DMS153 (cell line): ENCODE measurements at places on chromosomes 3 and 15.

DNA sequence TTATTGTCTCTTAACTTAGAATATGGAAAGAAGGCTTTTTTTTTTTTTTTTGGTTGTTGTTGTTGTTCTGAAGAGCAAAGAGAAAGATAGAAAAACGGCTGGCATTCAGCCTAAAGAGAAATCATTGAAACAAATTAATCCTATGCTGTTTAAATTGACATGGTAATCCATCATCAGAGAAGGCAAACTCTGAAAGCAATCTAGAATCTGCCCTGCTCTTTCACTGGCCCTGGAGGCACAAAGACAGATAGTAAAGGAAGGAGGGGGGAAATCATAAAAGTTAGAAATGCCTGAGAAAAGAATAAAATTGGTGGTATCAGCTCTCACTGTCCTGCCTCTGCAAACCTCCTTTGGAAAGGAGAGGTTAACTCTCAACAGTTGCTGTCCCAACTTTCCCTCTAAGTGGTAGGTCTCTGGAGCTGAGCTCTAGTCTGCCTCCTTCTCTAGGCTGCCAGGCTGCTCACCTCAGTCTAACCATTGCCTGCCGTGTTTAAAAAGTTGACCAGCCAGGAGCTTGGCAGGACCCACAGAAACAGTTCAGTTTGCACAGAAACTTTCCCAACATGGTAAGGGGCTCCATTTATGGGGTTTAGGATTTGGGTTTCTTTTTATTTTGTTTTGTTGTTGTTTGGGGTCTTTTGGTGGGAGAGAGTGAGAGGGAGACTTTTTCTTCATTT lies 13.4 kb upstream of the NR2F2 start:
- no peak for DNase-seq

DNA sequence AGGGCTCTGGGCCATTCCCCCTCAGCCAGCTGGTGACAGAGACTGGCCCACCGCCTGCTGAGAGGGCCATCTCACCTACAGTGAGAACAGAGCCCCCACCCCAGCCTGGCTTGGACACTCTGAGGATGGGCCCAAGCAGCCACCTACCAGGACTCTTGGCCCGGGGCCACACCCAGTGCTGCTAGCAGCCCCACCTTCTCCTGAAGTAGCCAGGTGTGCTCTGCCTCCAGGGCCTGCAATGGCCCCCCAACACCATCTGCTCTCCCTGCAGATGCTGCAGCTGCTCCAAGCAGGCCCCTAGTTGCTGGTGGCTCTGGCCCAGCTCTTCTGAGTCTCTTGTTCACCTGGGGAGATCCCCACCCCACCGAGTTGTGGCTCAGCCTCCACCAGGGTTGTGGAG lies 6.8 kb upstream of the CLK3 start:
- no peak for DNase-seq

GRCh38 chr15:71443538-71443937 lies 328.3 kb downstream of the THSD4 start:
- DNase-seq: no peak

GRCh38 chr3:170977949-170978745 lies 48.4 kb downstream of the SLC2A2 start:
- DNase-seq: no peak

- no peak for DNase-seq
These were observed 5.2 kb upstream of the GATA2 start for GRCh38 chr3:128498127-128498626.

DNA sequence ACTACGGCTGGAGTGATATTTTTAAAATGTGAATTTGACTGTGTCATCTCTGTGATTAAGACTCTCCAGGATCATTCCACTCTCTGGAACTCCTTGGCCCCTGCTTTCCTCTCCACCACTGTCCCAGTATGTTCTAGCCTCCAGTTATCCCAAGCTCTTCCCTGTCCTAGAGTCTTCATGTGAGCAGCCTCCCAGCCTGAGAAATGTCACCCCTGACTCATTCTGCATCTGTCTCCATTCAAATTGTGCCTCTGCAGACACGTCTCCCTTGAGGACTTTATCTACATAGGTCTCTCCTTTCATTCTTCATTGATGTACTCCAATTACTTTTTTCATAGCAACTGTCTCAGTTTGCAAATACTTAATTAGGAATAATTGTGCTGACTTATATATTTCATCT lies 317.7 kb upstream of the ADAMTS9 start:
- DNase-seq: no peak

GRCh38 chr3:138384976-138385375 lies 36.6 kb downstream of the MRAS start:
- no peak for DNase-seq

GRCh38 chr3:66756468-66757036 lies 241.6 kb upstream of the KBTBD8 start:
- no peak for DNase-seq

DNA sequence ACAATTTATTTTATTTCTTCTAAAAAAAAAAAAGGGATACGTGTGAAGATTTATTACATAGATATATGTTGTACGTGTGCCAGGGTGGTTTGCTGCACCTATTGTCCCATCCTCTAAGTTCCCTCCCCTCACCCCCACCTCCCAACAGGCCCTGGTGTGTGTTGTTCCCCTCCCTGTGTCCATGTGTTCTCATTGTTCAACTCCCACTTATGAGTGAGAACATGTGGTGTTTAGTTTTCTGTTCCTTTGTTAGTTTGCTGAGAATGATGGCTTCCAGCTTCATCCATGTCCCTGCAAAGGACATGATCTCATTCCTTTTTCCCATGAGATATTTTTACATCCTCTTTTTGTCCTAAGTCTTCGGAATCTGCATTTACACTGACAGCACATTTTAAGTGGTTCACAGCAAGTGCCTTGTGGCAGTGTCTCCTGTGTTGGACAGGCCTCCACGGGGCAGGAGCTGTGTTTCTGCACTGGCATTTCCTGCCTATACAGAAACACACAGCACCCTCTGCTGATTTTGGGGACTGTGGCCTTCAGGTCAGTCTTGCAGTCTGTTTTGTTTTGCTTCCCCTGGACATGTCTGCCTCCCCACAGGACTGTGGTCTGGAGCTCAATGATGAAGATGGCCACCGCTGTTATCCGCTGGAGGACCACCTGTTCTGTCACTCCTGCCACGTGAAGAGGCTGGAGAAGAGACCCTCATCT lies 12.7 kb upstream of the SACM1L start:
- no peak for DNase-seq

- DNase-seq: no peak
These were observed 74.6 kb upstream of the PSMD6 start for GRCh38 chr3:64097920-64098319.

DNA sequence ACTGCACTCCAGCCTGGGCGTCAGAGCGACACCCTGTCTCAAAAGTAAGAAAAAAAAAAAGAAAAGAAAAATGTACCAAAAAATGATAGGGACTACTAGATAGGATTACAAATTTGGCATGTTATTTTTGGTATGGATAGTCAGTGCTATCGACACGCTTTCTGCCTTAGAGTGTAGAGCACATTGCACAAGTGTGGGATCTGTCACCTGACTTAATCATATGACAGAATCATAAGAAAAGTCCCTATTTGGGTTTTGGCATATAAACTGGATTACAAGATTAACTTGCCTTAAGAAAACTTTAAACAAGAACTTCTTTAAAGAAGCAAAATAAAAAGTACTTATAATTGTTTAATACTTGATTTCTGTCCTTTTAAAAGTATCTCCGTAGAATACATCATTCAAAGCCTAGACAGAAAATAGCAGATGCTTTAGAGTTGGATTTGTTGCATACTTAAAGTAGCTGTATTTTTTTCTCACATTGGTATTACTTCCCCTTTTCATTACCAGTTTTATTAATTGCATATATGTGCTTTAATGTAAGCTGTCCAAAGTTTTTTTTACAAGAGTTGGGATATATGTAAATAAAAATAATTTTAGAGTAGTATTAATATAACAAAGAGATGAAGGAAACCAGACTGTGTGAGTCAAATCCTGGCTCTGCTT lies 7.8 kb downstream of the ATP6V1A start:
- no peak for DNase-seq

GRCh38 chr15:80423215-80423614 lies 19.0 kb downstream of the ARNT2 start:
- DNase-seq: no peak

DNA sequence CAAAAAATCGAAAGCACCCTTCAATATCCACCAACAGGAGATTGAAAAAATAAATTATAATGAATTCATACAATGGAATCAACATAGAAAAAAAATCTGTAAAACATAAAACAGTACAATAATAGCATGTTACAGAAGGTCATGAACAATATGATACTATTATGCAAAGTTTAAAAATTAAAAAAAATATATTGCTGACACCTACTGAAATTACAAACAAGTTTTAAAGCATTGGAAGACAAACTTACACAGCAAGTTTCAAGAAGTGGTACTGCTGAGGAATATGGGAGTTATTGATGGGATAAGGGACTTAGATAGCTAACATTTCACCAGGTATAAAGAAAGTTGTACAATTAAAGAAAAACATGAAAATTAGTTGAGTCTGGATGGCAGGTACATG lies 89.4 kb downstream of the EFL1 start:
- no peak for DNase-seq

DNA sequence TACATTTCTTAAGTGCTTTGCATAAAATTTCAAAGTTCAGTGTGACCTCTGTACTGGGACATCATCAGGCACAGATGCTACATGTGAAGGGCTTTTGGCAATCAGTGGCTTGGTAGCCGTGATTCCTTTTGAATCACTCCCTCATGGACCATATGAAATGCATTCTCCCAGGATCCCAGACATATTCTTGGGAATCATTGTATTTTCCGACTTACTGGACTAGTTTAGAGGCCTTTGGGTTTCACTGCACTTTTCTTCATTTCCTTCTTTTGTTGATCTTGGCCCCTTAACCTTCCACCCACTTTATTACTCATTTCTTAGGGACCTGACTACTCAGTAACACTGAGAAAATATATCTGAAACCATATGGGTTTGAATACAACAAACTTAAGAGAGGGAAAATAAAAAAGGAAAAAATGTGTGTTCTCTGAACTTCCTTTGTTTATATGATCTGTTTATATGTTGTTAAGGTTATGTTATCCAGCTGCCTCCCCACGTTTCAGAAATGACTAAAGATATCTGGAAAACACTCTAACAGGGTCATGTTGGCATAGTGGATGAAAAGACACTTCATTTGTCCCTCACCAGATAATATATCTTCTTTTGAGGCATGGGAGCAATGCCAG lies 35.1 kb downstream of the HMG20A start:
- no peak for DNase-seq

GRCh38 chr3:104911376-104911775 lies 455.3 kb upstream of the ALCAM start:
- no peak for DNase-seq

DNA sequence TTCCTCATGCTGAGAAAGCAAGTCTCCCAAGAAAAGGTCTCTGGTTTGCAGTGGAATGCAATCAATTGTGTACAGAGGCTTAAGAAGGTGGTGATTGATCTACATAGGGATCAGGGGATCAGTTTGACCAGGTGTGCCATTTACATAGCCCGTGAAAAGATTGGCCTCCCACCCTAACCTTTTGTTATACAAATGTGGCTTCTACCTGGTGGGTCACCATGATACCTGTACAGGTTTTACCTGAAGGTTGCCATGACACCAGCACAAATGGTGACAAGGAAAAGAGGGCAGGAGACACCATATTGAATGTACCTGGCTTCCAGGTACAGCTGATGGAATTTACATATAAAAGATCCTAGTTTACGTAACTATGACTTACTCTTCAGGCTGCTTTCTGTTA lies 25.5 kb upstream of the TEX55 start:
- no peak for DNase-seq

DNA sequence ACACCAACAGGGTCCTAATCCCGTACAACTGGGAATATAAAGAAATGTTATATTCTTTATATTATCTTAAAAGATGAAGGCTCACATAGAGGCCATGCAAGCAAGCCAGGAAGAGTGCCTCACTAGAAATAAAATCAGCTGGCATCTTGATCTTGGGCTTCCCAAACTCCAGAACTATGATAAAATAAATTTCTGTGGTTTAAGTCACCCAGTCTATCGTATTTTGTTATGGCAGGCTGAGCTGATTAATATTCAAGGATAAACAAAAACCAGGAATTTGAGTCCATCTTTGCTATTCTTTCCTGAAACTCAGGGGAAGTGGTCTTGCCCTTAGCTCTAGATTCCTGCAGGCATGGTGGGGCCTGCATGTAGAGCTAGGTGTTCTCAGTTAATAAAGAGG lies 42.7 kb downstream of the ATOSA start:
- no peak for DNase-seq

DNA sequence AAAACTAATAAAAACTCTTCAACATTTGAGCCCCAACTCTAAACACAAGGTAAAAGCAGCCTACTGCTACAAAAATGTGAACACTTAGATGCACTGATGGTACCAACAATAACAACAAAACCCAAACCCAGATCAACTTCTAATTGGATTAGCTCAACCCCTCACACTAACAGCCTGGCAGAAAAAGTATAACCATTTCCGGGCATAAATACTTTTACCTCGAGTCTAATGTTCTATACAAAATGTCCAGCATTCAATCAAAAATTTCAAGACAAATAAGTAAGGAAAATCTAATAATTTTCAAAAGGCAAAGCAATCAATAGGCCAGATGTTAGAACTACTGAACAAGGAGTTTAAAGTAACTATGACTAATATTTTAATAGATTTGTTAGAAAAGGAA lies 303.3 kb downstream of the ARRDC4 start:
- DNase-seq: no peak

DNA sequence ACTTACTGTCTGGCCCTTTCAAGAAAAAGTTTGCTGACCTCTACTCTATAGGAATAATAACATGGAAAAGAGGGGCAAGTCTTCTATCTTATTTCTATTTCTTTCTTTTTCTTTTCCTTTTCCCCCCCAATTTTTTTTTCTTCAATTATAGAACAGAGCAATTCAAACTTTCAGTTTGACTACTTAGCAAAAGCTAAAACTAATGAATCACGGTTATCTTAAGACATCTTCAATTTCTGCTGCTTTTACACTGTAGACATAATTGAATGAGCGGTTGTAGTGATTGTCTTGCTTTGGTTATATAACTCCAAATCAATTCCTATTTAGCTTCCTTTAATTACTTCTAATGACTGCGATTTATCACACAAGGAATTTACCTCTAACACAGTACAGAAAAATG lies 74.3 kb upstream of the P2RY1 start:
- DNase-seq: no peak

- DNase-seq: no peak
These were observed 583 bp downstream of the EAF1 start for GRCh38 chr3:15427981-15428380.
